ENCODE measurements at places on chromosomes 5 and 9.

- DNase-seq: no peak
Measured at GRCh38 chr9:124820698-124821623, 32.3 kb upstream of the WDR38 start.

GRCh38 chr9:108812396-108813025, 43.3 kb downstream of the ACTL7B start:
- no peak for DNase-seq

DNA sequence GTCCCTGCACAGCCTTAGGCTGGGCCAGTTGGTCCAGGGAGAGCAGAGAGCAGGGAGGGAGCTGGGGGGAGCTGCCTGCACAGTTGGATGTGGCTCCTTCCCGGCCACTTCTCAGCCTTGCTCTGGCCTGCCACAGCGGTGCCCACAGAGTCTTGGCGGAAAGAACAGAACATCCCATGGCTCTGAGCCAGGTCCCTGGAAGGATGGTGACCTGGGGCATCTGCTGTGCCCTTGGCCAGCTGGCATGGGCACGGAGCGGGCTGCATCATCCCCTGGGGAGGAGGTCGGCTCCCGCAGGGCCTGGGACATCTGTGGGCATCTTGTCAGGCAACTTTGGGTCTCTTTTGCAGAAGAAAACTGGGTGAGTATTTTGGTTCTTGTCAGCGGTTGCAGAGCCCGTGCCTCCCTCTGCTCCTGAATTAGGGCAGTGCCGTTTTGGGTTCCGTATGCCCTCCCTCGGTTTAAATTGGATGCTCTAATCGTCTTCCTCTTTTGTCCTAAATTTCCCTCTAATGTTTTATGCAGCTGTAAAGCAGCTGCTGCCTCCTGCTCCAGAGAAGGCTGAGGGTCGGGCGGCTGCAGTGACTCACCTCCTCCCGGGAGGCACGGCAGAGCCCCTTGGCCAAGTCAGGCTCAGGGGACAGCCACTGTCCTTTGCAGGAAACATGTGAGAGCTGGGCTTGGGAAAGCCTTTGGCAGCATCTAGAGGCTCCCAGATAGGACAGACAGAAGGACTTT, 10.5 kb upstream of the NACC2 start:
- DNase-seq: no peak

DNA sequence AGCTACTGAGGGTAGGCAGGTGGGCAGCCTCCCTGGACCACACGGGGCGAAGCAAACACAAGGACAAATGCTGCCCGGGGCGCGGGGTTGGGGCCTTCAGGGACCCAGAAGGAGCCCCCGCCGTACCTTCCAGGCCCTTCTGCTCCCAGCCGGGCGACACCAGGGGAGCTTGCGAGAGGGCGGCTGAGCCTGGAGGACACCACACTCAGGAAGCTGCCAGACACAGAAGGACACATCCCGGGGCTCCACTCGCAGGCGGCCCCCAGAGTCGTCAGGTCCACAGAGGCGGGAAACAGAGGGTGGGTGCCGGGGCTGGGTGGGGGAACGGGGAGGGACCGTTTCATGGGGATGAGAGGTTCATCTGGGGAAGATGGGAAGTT, 58.5 kb upstream of the UBAC1 start:
- DNase-seq: no peak

DNA sequence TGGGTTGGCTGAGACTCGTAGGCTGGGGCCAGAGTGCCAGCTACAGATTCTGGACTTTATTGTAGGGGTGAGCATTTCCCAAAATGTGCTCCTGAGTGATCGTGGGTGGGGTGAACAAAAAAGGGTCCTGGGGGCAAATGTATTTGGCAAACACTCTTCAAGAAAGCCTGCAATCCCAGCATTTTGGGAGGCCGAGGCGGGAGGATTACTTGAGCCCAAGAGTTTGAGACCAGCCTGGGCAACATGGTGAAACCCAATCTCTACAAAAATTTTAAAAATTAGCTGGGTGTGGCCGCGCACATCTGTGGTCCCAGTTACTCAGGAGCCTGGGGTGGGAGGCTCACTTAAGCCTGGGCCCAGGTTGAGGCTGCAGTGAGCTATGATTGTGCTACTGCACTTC, 55.5 kb upstream of the CDKN2AIPNL start:
- DNase-seq: no peak

GRCh38 chr5:2642684-2643345, 108.7 kb downstream of the IRX2 start:
- DNase-seq: no peak

DNA sequence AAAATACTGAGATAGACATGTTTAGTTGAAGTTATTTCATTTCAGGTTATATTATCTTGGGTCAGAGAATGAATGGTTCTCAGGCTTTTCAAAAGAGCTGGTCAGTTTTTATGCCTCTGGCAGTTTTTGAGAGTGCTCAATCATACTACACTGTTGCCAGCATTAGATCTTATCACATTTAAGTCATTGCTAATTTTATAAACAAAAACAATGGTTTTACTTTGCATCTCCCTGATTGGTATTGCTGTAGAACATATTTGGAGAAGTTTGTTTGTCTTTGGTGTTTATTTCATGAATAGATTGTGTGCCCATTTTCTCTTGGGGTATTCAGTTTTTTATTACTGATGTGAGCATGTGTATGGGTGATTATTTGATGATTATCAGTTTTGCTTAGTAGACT, 1.5 kb downstream of the CATSPER3 start:
- no peak for DNase-seq

DNA sequence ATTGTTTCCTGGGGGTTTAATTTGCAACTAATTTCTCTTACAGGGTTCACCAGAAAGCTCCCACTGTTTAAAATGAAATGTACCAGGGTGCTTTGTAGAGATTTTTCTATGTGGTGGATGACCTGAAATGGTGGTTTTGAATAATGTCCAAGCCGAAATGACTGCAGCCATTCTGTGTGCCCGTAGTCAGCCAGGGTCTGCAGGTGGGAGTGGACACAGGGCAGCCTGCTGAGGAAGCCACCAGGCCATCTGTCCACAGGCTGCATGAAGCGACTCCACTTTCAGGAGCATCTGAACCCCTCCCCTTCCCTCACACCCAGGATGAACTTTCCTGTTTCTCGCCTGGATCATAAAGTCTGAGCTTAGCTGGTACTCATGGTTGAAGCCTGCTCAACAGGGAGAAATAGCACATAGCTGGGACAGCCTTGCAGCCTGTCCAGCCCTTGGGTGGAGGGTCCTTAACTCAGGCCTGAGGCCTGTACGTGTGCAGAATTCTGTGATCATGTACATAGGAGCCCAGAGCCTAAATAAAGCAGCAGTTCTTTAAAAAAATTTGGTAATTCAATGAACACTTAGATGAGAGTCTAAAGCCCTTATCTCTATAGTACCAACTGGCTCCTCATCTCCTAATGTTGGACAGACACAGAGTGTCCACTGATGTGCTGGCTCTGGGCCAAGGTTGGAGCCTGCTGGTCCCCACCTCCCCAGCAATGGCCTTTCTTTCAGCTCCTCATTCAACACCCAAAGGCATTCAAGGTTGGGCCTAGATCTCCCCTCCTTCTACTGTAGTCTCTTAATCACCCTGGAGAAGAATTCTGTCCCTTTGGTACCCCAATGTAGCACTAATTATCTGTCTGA, 72.8 kb downstream of the SHB start:
- no peak for DNase-seq

DNA sequence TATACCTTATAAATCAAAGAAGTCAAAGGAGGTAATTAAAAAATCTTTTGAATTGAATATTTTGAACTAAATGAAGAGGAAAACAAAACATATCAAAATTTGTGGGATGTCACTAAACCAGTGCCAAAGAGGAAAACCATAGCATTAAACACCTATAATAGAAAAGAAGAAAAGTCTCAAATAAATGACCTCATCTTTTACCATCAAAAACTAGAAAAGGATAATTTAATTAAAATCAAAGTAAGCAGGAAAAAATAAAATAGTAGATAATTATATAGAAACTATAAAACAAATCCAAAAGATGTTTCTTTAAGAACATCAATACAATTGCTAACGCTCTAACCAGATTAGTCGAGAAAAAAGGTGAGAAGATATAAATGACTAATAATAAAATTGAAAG, 47.8 kb downstream of the LPAR1 start:
- no peak for DNase-seq

- DNase-seq: no peak
Measured at GRCh38 chr5:10248378-10249260, 1.1 kb downstream of the ATPSCKMT start.

DNA sequence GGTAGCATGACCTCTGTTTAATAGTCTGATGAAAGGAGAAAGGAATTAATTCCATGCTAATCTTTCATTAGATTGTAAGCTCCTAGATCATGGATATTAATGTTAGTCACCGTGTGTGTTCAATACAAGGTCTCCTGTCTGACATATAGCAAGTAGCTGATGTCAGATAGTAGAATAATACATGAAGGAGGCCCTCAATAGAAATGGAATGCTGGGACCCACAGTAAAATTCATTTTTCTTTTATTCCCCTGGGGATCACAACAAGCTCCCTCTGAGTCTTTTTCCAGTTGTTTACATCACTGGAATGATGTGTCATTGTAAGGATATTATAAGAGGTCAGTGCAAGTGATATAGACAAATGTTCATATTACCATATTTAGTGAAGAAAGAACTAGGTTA, 240.3 kb upstream of the TRPC7 start:
- DNase-seq: no peak

- DNase-seq: no peak
Measured at GRCh38 chr5:79122973-79123372, 11.4 kb downstream of the BHMT start.

GRCh38 chr5:74942622-74943286, 76.6 kb upstream of the FAM169A start:
- DNase-seq: no peak

DNA sequence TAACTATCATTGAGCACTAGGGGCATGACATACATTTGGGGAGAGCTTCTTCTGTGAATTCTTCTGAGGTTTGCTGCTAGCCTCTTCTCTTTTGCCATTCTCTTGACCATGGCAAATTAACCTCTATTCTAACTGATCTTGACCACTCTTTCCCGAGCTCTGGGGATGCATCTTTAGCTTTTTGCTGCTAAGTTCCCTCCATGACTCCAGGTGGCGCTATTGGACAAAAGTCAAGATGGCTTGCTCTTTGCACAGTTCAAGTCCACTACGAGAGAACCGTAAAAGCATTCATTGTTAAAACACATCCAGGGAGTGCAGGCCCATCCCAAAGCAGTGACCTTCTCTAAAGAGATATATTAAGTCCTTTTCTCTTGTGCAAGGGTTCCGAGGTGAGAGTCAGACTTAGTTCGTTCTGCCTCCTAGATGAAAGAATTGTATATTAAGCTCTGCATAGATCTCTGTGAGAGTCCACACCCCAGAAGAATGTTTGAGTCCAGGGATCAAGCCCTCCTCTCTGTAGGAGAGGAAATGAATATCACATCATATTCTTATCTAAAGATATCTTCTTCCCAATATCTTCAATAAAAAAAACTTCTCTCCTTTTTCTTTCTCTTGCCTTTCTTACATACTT, 1152.9 kb upstream of the CDH6 start:
- peak; percentile 16 for DNase-seq

DNA sequence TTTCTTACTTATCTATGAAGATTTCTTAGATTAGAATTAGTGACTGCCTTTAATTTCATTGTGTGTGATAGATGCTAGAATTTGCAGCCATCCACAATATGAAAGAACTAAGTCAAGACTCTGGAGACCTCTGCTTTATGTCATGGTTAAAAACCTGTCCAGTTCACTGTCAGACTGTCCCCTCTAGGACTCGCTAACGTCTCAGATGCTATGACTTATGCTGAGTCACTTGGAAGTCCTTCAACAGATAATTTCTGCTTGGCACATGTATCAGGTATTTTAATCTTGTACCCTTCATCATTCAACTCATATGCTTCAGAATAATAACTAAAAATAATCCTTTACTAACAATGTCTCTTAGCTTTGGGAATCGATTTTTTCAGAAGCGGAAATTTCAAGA, 230.5 kb upstream of the DMAC1 start:
- DNase-seq: no peak

- DNase-seq: no peak
Measured at GRCh38 chr5:141389153-141390042, 1.9 kb downstream of the PCDHGB4 start.

DNA sequence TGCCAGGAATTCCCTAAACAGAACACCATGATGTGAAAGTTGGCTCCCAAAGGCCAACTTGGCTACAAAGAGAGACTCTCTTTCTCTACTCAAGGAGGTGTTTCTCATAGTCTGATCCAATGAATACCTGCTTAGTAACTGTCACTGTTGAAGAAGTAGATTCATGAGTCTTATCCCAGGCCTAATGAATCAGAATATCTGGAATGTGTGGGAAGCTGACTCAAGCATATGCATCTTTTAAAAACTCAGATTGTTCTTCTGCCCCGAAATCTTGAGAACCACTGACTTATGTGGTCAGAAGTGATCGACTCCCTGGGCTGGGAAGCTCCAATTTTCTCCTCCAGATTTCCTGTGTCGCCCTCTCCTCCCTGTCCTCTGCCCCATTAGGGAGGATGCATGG, 345.6 kb downstream of the PLK2 start:
- DNase-seq: no peak

DNA sequence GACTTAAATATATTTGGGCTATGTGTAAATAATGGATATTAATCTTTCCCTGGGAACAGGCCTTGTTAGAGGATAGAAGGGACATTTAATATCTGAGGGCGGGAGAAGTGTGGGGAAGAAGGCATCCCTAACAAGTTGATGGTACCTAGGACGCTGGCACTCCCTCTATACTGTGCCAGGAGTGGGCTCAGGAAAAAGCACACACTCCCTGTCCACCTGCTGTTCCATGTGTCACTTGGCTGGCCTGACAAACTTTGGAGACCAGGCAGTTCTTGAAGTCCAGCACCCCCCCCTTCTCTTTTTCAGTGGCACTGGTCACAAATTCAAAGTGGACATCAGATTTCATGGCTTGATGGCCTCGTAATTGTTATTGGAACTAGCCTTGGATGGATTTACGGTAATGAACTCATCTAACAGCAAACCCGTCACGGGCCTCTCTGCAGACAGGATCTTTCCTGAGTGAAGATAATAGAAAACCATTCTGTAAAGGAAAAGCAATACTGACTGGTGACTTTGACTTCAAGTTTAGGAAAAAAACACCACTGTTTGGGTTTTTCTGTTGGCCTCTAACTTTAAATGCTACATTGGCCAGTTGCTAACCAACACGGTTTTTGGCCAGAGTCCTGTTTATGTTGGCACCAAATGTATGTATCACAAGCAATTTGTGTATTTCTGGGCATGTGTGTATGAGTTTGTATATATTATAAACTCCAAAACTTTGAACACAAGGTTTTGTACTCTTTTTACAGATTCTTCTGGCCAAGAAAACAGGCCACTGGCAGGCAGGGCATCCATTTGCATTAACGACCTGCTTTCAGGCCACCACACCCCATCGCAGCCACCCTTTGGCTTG, 552.6 kb downstream of the CCDC171 start:
- DNase-seq: no peak
